ENCODE measurements at places on chromosomes 6 and 20.
A peak's percentile ranks its signal among the peaks of the same experiment; 100 is the strongest.

- peak; percentile 54 for DNase-seq
Measured at GRCh38 chr6:113626475-113626874, 230.7 kb upstream of the MARCKS start.

GRCh38 chr6:15077961-15078360 is 167.9 kb upstream of the JARID2 start:
- no peak for DNase-seq

DNA sequence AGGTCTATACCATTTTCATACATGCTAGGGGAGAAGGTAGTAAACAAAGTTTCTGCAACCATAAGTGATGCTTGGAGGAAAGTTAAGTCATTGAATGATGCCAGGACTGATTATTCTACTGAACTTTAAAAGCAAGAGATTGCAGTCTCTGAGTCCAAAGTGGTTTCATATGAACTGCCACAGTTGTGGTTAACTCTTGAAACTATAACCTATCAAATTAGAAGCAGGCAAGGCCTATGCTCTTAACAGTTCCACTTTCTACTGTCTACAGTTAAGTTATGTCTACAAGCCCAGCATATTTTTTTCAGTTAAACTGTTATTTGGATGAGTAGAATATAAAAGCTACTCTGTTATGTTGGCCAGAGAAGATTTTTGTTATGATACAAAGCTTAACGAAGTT is 326.5 kb upstream of the RUNX2 start:
- no peak for DNase-seq

DNA sequence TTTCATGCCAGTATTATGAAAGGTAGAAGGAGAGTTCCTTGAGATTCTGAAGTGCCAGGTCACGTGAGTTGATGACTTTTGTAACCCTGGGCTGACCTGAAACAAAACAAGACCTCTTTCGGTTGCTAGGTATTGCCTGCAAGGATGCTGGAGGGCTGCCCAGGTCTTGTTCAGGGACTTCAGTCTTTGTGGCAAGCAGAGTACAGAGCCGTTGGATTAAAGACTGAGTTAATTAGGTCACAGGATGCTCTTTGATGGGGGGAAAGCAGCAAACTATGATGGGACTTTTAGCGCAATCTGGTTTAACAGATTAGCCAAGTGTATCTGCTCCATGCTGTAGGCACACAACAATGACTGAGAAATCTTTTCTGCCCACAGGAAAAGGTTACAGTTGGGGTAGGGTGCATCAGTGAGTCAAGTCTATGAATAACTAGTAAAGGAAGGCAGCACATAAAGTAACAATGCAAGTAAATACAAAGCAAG is 12.8 kb upstream of the ELOVL5 start:
- peak; percentile 40 for DNase-seq

DNA sequence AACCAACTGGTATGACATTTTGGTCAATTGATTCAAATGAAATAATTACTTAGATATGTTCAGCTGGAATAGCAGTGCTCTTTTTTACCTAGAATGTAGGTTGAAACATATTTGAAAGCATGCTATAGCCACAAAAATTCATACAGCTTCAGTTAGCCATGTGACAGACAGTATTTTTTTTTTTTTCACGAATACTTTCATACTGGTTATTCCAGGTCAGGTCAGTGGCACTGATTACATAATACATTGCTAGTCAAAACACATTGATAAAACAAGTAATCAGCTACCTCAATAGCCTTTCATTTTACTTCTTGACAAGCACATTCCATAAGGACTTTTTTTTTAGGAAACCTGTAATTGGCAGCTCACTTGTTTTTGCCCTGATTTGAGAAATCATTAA is 222.6 kb downstream of the EYA4 start:
- no peak for DNase-seq

- DNase-seq = peak; percentile 25
Measured at GRCh38 chr6:43052842-43053544, 658 bp downstream of the CUL7 start.

Measured in suppressor macrophage (primary cell).